ENCODE measurements at places on chromosomes 2 and 18. TPM values are rescaled to one million over a fixed set of nuclear protein-coding genes. Genes with fewer than 3 reads are reported as not detected.

GRCh38 chr2:189829102-189829833, 45.0 kb downstream of the PMS1 start:
- no peak for DNase-seq

GRCh38 chr2:217552081-217552480, 450.7 kb downstream of the TNS1 start:
- no peak for DNase-seq

- DNase-seq: no peak
Measured at GRCh38 chr2:148650881-148651280, 6.3 kb downstream of the EPC2 start.

GRCh38 chr2:7392076-7392787, 475.0 kb downstream of the RNF144A start:
- peak; percentile 2 for DNase-seq

FAP gene
- 3.3 TPM for total RNA-seq

- no peak for DNase-seq
Measured at GRCh38 chr2:171227066-171227782, 66.5 kb upstream of the TLK1 start.

BAZ2B gene
- 17.2 TPM for total RNA-seq

DNA sequence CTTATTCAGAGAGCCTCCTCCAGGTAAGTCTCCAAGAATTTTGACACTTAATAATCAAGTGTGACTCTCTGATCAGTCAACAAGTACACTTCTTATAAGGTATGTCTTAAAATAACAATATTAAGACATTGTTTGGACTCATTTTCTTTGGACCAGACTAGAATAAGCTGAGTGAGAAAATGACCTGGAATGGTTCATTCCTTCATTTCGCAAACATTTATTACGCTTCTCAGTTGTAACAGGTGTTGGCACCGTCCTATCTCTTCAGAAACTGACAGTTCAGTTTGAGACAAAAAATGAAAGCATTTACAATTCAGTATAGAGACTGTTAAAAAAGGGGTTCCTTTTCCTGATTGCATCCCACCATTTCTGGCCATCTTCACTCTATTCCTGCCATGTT, 46.6 kb downstream of the TSPYL6 start:
- DNase-seq: no peak

DNA sequence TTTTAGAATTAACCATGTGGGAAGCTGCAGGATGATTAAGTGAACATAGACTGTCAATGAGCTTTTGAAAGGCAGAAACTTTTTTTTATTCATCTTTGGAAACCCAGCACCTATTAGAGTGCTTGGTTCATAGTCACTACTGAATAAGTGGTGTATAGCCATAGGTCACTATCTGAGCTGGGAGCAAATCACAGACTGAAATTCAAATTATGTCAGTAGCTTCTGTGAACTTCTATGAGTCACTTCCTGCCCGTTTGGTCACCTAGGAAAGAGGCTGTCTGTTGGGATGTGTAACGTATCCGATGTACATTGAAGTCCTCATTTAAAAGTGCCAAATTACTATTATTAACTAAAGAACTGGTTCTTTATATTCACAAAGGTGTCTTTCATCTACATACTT, 20.5 kb upstream of the SLC40A1 start:
- peak; percentile 54 for DNase-seq

GRHL1 gene
- 0.25 TPM for total RNA-seq

SLC16A14 gene
- total RNA-seq: 2.5 TPM

GRCh38 chr2:9380702-9381628, 42.4 kb downstream of the ITGB1BP1 start:
- peak; percentile 60 for DNase-seq

- DNase-seq: peak; percentile 47
Measured at GRCh38 chr18:27599202-27599829, 414.2 kb upstream of the CHST9 start.

DNA sequence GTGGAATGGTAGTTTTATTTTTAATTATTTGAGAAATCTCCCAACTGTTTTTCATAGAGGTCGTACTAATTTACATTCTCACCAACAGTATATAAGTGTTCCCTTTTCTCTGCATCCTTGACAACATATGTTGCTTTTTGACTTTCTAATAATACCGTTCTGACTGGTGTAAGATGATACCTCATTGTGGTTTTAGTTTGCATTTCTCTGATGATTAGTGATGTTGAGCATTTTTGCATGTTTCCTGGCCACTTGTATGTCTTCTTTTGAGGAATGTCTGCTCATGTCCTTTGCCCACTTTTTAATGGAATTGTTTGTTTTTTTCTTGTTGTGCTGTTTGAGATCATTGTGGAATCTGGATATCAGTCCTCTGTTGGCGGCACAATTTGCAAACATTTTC, 242.5 kb downstream of the ZNF521 start:
- no peak for DNase-seq

GRCh38 chr18:22211657-22212056, 42.3 kb downstream of the GATA6 start:
- no peak for DNase-seq

CRACDL gene
- total RNA-seq: not detected

DNA sequence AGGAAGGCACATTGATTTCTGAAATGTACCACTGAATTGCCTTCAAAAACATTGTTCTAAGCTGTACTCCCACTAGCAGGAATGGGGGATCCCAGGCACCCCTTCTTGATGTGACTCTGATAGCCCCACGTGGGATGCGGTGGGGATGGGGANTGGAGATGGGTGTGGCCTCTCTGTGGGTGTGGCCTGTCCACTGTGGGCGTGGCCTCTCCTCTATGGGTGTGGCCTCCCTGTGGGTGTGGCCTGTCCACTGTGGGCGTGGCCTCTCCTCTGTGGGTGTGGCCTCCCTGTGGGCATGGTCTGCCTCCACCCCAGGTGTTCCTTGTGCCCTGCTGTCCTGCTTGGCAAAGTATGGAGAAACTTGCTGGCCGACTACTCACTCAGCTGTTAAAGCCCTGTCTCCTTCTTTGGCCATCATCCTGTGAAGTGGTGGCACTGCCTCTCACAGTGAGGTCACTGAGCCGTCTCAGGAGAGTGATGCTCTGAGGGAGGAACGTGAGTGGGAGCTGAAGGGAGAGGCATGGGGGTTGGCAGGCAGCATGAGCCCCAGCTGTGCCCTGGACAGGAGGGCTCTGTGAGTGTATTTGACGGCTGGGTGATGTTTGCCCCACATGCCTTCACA, 6.7 kb upstream of the PARD6G start:
- no peak for DNase-seq

DNA sequence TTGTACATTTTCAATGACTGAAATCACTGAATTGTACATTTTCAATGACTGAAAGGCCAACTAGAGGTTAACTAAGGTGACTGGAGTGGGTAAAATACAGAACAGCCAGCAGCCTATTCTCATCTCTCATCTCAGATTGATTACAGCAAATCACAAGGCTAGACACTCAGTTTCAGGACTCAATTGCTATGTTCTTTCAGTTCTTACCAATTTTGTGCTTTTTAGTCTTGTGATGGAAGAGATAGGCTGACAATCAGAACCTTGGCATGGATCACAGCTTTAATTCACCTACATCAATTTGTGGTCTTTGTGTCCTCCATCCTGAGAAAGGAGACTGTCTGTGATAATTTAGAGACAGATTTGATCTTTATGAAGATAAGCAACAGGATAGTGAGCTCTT, 124.7 kb downstream of the GULP1 start:
- DNase-seq: no peak

NCKAP1 gene
- total RNA-seq: 103 TPM

GRCh38 chr2:86035883-86036668, 69.6 kb downstream of the POLR1A start:
- no peak for DNase-seq

GRCh38 chr2:205712508-205712907, 30.2 kb downstream of the NRP2 start:
- no peak for DNase-seq

- DNase-seq: no peak
Measured at GRCh38 chr2:150917961-150918713, 343.5 kb downstream of the RBM43 start.

DNA sequence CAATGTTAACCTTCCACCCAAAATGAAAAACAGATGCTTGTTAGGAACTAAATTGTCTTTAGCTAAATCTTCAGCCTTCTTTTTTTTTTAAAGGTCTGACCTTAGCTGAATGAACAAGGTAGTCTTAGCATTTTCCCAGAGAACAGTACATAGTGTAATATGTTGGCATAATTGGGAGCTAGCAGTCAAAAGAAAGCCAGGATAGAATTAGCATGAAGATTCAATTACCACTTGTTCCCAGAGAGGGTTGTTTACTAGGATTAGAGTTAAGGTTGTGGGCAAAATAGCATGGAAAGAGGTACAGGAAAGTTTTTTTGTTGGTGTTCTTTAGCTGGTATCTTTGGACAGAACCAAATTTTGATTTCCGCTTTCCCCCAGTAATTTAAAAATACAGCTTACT, 6.9 kb downstream of the CDH20 start:
- DNase-seq: no peak

DNA sequence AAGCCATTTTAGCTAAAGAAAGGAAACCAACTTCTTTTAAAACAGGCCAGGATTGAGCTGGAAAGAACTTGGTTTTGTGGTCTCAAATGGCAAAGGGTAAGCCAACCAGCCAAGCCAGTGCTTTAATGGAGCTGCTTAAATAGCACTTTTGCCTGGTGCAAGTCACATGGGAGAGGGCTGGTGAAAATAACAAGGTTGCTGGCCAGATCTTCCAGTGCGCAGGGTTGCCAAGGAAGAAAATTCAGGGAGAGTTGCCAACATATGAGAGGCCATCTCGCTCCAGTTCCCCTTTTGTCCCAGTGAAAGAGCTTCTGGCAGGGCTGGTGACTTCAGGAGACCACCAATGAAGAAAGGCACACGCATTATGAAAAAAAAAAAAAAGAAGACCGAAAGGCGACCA, 57.3 kb downstream of the IRS1 start:
- no peak for DNase-seq

GRCh38 chr2:54867457-54867856, 144.0 kb downstream of the EML6 start:
- no peak for DNase-seq

GRCh38 chr2:26786207-26787028, 562 bp downstream of the CENPA start:
- DNase-seq: no peak

DNA sequence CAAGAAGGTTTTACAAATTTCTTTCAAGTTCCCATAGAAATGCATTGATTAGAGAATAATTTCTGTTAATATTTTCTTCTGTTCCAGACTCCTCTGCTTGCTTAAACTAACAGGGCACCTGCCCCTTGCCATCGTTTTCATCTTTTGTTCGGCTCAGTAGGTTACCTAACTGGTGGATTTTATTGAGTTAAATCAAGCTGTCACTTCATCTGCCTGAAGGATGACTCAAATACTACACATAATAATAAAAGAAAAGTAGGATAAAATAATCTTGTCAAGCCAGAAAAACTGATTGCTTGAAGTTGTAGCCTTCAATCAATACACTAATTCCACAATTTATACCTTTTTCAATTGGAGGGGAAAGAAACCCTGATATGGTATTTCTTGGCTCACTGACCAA, 234.0 kb downstream of the NR4A2 start:
- no peak for DNase-seq

- no peak for DNase-seq
Measured at GRCh38 chr2:186187854-186188253, 298.2 kb upstream of the ZC3H15 start.

DNA sequence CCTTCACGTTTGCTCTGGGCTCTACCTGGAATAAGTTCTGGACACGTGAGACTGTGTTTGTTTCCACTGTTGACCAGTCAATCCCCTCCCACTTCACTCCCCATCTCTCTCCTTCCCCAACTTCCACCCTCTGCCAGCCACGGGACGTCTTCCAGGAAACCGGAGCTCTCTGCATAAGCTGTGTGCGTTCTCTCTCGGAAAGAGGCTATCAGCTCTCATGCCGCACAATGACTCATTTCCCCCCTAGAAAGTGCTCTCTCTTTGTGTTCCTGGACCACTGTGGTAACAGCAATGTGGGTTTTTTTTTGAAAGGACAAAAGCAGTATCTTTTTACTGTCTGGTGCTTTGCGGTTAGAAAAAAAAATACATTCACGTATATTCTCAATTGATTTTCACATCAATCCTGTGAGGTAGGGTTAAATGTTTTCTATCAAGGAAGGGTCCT, 10.2 kb downstream of the PROKR1 start:
- peak; percentile 84 for DNase-seq

DNA sequence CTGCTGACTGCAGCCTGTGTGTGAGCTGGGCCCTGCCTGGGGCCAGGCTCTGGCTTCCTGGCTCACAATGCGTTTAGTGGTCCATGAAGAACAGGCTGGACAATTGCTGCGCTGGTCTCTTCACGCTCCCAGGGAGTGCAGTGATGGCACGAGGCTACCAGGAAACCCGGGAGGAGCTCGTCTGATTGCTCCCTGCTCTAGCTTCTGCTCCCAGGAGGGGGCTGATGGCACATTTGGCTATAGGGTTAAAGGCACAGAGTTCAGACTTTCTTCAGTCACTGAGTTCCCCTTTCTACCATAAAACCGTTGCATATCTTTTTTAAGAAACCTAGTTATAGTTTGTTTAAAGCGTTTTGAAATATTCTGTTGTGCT, 60.1 kb downstream of the KCNF1 start:
- no peak for DNase-seq

ALPP gene
- total RNA-seq: 1.5 TPM

SLC40A1 gene
- 2.2 TPM for total RNA-seq

C2orf66 gene
- not detected for total RNA-seq

GRCh38 chr2:239445771-239446524, 45.1 kb upstream of the HDAC4 start:
- DNase-seq: no peak

DNA sequence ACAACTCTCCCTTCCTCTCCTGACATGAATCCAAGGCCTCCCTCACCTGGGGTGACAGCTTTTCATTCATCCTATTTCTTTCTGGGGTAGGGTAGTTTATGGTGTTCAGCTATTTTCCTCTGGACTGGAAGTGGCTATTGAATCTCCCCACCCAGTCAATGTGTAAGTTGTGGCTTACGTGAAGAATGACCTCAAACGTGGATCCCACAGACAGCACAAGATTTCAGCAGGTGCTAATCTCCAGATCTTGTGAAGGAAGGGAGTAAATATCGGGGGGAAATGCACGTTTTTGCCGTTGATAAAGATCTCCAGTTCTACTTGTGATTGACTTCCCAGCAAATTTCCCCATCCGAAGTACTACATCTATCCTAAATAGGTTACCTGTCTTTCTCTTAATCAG, 71.4 kb upstream of the THOC1 start:
- DNase-seq: no peak

DNA sequence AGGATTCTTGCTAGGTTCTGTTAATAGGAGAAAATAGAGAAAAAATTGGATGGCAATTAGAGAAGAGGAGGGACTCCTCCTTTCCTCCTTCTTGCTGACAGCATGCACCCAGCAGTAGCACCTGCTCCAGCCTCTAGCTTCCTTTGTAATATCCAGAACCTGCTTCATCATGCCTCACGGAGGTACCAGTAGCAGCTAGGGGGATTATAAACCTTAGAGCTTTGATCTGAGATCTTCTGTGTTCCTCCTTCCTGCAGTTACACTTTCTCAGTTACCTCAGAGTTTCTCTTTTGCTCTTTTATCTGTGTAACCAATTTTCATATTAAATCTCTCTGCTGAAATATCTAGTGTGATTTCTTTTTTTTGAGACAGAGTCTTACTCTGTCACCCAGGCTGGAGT, 16.6 kb downstream of the DPP4 start:
- DNase-seq: no peak

GPR35 gene
- 0.75 TPM for total RNA-seq

- DNase-seq: no peak
Measured at GRCh38 chr2:187003611-187004010, 154.6 kb upstream of the ZSWIM2 start.

ST6GAL2 gene
- total RNA-seq: 0.37 TPM

DSG1 gene
- 0.02 TPM for total RNA-seq

GRCh38 chr18:52588931-52589330, 248.9 kb downstream of the DCC start:
- DNase-seq: no peak

- no peak for DNase-seq
Measured at GRCh38 chr2:18503376-18504228, 56.9 kb downstream of the RDH14 start.

Measured in H4 (cell line).